ENCODE measurements at places on chromosomes 12 and 14.

DNA sequence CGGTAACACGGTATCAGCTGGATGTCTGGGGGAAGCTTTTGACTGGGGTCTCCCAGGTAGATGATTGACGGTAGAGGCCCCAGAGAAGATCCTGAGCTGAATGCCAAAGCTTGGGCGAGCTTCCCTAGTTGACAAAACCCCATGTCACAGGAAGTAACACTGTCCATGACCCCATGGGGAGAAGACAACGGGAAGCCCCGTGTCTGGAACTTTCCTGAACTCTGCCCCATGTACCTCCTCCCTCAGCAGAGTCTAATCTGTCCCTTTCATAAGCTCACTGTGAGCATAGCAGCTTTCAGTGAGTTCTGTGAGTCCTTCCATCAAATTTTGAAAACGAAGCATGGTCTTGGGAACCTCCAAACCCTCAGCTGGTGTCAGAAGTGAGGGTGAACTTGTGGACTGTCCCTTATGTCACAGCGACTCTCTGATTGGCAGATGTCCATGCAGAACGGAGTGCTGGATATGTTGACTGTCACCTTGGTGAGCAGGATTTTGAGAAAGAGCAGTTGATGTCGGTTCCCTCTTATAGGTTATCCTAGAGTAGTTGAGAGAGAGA lies 29.7 kb upstream of the BEGAIN start:
- DNase-seq, result no peak

DNA sequence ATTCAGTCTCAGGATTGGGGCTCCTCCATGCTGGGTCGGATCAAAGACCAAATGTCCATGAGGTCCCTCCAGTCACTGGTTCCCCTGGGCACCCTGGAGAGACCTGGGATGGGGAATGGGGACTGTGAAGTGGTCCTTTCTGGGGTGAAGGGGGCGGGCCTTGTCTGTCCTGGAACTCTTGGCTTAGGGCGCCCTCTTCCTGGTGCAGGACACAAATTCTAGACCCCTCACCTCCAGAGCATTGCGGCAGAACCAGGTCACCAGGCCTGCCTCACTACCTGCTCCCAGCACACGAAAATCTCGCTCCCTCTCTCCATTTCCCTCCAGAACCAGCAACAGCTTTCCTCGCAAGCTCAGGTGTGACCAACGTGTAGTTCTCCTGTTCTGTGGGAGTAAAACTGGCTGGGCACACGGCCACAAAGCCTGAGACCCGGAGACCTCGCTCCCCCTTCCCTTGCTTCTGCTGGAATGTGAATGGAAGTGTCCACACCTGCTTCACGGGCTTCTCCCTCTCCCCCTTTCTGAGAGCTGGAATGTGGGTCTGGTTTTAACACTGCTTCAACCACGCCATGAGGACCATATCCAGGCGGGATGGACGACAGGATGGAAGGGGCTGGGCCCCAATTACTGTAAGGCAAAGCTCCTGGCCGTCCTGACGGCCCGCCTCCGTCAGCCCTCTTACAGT lies 112.7 kb downstream of the SCARB1 start:
- no peak for DNase-seq

- DNase-seq, result no peak
These were observed 17.0 kb downstream of the ATP2B1 start for GRCh38 chr12:89691659-89692058.

- no peak for DNase-seq
These were observed 145.1 kb upstream of the C14orf180 start for GRCh38 chr14:104434214-104435076.

GRCh38 chr12:12922978-12923377 lies 29.0 kb downstream of the GPRC5D start:
- DNase-seq, result no peak

GRCh38 chr12:27511031-27511722 lies 12.8 kb upstream of the PPFIBP1 start:
- DNase-seq, result no peak

GRCh38 chr12:27756670-27757195 lies 23.3 kb upstream of the KLHL42 start:
- DNase-seq, result no peak

GRCh38 chr14:93926873-93927799 lies at the start of gene FAM181A:
TSS of gene FAM181A (plus strand) at chr14:93927344. CDS start at chr14:93928286, 942 bp downstream.
- DNase-seq, result no peak
